Activated T-helper 1 cell treated with anti-CD3 and anti-CD28 coated beads, Interleukin-2, amount 50 U/mL, for 16 hours (primary cell): ENCODE measurements at places on chromosomes 1 and 21.

DNA sequence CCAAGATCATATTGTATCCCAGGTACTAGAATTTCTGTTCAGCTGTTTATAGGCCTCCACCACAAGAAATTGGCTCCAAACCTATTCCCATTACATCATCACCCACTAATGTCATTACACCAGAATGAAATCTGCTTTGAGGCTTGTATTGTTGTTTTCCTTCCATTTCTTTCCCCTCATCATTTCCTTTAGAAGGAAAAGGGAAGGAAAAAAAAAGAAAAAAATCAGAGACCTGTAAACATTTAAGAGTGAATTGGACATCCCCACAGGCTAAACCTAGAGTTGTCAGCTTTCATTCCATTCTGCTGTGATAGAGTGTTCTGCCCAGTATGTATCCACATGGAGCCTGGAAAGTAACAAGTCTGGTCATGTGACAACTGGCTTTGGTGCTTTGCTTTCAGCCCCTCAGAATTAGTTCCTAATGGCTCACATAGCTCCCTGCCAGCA lies 44.6 kb downstream of the NFYC start:
- DNase-seq = no peak

DNA sequence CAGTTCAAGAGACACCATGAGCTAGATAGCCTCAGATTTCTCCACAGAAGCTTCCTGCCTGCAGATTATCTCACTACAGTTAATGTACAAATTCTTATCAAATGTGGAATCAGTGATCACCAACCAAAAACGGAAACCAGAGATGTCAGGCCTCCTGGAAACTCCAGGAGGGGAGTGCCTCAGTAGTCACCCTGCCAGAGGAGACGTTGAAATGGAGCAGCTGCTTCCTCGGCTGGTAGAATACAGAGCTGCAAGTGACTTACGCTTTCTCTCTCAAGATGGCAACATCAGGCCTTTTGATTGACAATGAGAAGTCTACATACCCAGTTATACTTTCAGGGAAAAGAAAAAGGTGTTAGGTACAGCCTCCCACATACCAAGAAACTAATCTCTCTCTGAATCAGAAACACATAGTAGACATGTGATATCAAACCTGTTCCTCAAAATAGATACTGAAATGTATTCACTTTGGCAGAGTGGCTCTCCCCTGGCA lies 52.2 kb downstream of the ACP6 start:
- DNase-seq = no peak

DNA sequence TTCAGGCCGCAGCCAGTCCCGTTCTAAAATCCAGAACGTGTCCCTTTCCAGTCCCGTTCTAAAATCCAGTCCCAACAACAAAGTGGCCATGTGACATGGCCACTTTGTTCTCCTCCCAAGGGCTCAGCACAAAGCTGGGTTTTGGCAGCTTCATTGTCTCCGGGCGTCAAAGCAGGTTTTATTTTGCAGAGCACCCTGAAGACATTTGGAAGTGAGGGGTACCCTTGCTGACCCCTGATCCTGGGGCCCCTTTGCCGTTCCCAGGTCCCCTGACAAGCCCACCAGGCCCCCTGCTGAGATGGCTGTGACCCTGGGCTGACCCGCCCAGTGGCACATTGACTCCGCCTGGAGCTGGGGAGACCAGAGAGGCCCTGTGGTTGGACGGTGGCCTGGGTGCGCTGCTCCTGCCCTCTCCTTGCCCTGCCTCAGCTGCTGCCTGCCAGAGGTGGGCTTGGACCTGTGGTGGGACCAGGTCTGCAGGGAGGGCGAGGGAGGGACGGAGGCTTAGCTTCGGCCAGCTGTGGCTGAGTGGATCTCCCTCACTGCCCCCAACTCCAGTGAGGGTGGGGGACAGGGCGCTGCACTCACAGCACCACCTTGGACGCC lies 4.3 kb downstream of the PFKL start:
- no peak for DNase-seq

GRCh38 chr1:2198571-2198970 lies 4.0 kb upstream of the FAAP20 start:
- DNase-seq = no peak

- no peak for DNase-seq
These were observed 911.1 kb downstream of the TTLL7 start for GRCh38 chr1:83087851-83088250.

- DNase-seq = no peak
These were observed 61.7 kb downstream of the FCRL5 start for GRCh38 chr1:157490467-157491165.

DNA sequence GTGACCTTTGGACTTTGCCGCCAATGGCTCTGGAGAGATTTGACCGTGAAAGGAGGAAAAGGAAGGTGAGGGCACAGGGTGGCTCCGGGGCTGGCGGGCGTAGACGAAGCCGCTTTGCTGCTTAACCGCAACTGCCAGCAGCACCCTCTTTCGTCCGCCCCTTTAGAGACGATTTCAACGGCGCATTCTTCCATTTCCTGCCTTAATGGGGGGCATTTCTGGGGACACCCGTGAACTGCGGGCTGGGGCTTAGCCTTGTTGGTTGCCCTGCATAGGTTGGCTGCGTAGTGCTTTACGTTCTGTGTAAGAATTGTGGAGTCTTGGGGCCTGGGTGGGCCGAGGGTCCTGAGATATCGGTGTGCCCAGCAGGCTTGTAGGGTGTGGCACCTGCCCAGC lies 6.7 kb upstream of the NPHP4 start:
- DNase-seq = no peak
